ENCODE measurements at places on chromosomes 1 and 21.

GRCh38 chr21:33949516-33950430 is 34.2 kb upstream of the ATP5PO start:
- DNase-seq, result no peak

DNA sequence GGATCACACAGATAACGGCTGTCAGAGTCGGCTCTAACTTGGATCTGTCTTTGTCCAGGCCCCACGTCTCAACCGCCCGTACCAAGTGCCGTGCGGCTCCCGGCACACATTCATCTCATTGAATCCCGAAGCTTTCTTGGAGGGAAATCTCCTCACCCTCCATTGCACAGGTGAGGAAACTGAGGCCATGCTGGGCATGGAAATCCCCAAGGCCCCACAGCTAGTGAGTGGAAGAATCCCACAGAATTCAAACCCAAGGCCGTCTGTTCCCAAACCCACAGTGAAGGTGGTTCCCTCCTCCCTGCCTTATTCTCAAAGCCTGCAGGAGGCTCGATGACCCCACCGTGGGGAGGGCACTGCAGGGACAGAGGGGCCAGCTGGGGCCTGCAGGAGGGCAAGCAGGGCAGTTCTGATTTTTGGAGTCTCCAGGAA is 437.9 kb downstream of the MATN1 start:
- DNase-seq, result no peak

- peak; percentile 61 for DNase-seq
Observed at GRCh38 chr1:29239142-29239541, 2.8 kb downstream of the PTPRU start.

DNA sequence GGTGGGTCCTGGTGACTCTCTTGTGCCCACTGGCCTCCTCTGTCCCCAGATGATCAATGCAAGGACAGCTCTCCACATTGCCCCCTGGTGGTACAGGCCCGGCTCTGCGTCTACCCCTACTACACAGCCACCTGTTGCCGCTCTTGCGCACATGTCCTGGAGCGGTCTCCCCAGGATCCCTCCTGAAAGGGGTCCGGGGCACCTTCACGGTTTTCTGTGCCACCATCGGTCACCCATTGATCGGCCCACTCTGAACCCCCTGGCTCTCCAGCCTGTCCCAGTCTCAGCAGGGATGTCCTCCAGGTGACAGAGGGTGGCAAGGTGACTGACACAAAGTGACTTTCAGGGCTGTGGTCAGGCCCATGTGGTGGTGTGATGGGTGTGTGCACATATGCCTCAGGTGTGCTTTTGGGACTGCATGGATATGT is 10.8 kb downstream of the ADAMTSL4 start:
- DNase-seq, result peak; percentile 54

GRCh38 chr1:36990928-36991327 is 43.4 kb downstream of the GRIK3 start:
- DNase-seq, result no peak

DNA sequence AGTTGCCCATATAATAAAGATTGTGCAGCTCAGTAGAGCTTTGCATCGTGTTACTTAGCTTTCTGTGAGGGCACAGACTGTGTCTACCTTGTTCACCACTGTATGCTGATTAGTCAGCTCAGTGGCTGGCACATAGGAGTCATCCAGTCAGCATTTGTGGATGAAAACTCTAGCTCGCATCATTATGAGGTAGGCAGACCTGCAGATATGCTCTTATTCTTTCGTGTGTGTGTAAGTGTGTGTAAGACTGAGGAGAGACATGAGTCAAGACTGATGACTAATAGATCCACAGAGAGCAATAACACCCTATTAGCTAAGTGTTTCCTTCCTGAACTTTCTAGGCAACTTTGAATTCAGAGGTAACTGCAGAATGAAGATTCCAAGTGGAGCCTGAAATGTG is 17.1 kb downstream of the TTF2 start:
- DNase-seq, result peak; percentile 78

DNA sequence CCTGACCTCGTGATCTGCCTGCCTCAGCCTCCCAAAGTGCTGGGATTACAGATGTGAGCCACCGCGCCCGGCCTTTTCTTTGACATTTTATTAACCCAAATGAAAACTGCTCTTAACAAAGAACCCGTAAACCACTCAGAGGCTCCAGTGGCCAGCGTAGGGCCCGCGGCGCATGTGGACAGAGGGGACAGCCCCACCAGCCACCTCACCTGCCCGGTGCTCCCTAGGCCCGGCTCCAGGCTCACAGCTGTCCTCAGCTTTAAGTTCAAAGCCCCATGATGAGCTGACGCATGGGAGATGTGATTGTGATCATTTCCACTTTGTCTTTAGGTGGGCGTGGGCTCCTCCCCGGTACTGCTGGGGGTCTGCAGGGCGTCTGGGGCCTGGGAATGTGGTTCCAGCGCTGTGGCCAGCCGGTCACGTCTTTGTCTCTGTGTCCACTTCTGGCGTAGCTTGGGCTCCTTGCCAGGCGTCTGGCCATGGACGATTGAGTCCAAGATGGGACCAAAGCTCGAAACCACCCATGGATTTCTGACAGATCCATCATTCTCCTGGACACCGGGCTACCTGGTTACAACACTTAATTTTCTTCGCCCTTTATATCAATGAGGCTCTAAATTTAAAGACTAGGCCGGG is 6.9 kb downstream of the PRKCZ start:
- no peak for DNase-seq

DNA sequence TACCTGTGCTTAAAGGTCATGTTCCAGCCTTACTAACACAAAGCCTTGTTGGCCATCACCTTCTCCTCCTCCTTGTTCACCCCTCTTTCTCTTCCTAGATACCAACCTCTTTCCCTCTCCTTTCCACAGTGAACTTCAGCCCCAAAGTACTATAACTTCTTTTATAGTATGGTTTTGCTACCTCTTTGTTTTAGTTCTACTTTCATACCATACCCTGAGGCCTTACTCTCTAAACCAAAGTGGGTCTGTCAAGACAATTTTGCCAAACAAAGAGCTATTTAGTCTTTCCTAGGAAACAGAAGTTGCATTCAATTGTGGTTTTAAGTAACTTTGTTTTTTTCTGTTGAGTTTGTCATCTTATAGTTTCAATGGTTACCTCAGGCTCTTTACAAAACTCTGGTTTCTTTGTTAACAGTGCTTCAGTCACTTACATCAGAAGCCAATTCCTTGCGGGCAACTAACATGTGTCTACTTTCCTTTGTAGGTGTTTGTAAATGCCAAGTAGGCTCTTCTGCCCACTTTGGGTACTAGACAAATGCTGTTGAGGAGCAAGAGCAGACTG is 623.9 kb upstream of the PKN2 start:
- no peak for DNase-seq

GRCh38 chr1:45721207-45721606 is 29.2 kb downstream of the IPP start:
- DNase-seq, result peak; percentile 87

- DNase-seq, result peak; percentile 72
Observed at GRCh38 chr1:232123775-232124659, 497.4 kb downstream of the DISC1 start.

DNA sequence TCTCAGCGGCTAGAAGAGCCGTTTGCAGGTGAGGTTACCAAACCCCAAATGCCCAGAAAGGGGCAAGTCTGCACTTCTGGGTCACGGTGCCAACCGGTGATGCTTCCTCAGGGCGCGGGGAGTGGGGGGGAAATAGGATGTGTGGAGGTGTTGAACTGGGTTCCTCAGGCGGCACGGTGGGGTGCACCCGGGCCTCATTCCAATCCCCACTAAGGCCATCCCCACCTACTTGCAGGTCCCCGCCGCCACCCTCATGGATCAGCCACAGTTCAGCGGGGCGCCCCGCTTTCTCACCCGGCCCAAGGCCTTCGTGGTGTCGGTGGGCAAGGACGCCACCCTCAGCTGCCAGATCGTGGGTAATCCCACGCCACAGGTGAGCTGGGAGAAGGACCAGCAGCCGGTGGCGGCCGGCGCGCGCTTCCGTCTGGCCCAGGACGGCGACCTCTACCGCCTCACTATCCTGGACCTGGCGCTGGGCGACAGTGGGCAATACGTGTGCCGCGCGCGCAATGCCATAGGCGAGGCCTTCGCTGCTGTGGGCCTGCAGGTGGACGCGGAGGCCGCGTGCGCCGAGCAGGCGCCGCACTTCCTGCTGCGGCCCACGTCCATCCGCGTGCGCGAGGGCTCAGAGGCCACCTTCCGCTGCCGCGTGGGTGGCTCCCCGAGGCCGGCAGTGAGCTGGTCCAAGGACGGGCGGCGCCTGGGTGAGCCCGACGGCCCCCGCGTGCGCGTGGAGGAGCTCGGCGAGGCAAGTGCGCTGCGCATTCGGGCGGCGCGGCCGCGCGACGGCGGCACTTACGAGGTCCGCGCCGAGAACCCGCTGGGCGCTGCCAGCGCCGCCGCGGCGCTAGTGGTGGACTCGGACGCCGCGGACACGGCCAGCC is 3.9 kb downstream of the OBSCN start:
- no peak for DNase-seq

DNA sequence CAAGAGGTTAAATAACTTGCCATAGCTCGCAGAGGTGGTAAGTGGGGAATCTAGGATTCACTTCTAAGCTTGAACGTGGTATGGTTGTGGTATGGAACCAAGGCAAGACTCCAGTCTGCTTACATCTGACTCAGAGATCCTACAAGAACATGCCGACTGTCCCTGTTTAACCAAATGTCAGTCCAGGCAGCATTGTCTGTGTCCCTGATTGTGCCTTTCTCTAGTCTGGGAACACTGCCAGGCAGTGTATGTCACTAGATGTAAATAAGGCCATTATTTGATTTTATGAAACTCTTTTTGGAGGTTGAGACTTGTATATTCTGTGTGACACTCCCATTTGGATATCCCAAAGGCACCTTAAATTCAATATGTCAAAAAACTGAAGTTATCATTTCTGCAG is 96.0 kb downstream of the NOS1AP start:
- no peak for DNase-seq

DNA sequence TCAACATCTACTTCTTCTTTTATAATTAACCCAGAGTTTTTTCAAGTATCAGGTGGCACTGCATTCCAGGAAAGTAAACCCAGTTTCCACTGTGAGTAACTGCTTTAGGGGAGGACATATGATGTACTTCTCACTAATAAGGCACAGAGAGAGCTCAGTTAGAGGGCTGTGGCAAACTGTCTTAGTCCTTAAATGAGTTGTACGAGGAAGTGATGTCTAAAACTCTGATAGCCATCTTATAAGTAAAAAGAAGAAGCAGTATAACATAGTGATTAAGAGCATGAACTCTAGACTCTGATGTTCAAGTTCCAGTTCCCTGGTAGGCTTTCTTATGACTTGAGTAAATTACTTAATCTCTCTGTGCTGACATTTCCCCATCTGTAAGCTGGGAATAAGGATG is 58.7 kb upstream of the PTGS2 start:
- no peak for DNase-seq

- DNase-seq, result no peak
Observed at GRCh38 chr1:209102120-209102519, 481.4 kb upstream of the CAMK1G start.

- no peak for DNase-seq
Observed at GRCh38 chr1:76239470-76239918, 164.9 kb downstream of the ST6GALNAC3 start.

GRCh38 chr1:85201340-85202091 is 700 bp upstream of the SYDE2 start:
- peak; percentile 66 for DNase-seq

GRCh38 chr1:103024051-103024450 is 84.3 kb downstream of the COL11A1 start:
- no peak for DNase-seq

- no peak for DNase-seq
Observed at GRCh38 chr1:33692206-33693188, 171.4 kb upstream of the HMGB4 start.

GRCh38 chr1:85617633-85618100 is 37.1 kb downstream of the CCN1 start:
- DNase-seq, result peak; percentile 91

DNA sequence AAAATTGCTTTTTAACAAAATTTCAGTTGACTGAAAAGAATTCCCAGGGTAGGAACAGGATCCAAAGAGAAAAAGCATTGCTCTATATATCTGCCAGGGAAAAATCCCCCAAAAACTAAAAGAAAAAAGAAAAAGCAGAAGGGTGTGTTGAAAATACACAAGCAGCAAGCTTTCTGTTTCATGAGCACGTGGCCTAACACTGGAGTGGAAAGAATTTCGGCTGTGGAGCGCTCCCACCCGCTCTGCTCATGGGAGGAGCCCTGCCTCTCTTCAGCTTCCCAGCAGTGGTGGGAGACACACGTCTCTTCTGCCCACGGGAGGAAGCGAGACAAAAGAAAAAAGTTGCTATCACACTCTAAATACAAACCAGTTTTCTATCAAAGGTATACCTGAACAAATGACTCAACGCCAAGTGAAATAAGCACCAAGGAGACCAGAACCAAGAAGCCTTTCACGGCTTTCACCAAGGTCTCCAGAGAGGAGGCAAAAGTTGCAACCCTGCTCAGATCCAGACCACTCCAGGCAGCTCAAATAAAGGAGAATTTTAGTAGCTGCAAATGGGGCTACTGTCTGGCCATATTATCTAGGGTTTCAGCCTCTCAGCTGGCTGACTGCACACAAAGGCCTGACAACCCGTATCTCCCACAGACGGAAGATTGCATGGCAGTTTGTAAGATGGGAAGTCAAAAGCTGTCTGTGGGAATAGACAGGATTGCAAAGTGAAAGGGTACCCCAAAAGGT is 29.5 kb upstream of the ZNF496 start:
- peak; percentile 47 for DNase-seq

- no peak for DNase-seq
Observed at GRCh38 chr1:29260531-29260930, 24.2 kb downstream of the PTPRU start.

GRCh38 chr1:29653886-29654450 is 417.6 kb downstream of the PTPRU start:
- DNase-seq, result no peak

GRCh38 chr1:36536727-36537126 is 54.0 kb upstream of the CSF3R start:
- no peak for DNase-seq

GRCh38 chr1:34816332-34816731 is 23.5 kb downstream of the GJA4 start:
- no peak for DNase-seq

DNA sequence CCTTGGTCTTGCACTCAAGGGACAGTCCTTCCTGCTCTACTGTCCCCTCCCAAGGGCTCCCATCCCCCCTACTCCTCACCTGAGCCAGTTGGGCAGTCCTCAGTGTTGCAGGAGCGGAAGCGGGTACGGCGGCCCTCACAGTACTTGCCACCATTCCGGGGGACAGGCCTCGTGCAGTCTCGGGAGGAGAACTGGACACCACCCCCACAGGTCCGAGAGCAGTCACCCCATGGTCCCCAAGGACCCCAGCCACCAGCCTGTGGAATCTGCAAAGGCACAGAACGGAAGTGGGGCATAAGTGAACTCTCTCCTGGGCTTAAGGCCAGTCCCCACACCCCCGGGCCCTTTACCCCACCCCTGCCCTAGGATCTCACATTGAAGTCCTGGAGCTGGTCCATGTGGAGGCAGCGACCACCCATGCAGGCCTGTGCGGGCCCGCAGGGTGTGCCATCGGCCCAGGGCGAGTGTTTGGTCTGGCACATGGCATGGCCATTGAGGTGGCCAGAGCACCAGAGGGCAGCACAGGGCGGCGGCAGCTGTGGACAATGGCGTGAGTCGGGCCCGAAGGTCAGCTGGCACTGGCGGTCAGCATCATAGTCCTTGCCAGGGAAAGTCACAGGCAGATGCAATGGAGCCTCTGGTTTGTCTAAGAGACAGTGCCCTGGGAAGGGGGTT is 5.2 kb downstream of the ADAMTS4 start:
- no peak for DNase-seq

GRCh38 chr21:36883532-36884486 is 82.7 kb downstream of the HLCS start:
- no peak for DNase-seq

All from AG10803 (cell line).